ENCODE measurements at places on chromosomes 11 and 22.

DNA sequence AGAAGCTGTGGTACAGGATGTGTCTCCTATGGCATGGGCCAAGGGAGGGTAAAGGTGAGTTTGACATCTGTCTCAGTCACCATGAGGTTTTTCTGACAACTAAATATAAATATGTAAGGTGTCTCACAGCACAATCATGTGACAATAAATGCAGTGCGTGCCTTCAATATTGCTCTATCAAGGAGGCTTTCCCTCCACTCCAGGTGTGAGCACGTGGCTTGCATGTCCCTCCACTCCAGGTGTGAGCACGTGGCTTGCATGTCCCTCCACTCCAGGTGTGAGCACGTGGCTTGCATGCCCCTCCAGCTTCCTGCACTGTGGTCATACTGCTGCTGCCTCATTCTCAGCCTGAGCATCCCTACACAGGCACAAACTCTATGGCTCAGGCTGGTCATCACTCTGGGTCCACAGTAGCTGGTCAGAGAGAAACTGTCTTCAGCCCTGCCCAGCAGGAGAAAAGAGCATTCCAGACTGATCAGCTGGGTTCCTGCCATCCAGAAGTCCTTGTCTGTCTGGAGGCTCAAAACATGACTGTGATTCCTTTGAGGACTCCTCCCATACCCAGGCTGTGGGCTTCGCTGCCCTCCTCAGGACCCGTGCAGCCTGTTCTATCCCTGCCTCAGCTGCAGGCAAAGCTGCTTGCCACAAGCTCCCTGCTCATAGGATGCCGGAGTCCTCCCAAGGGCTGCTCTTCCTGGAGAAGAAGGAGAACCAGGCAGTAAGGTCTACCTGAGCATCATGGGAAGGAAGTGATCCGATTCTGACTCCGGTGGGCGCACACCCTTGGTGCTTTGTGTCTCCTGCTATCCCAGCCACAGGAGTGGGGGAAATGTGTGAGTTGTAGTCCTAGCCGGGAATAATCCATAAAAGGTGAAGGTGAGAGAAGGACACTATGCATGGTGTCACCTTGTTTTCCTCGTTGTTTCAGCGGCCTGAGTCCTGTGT, 33.4 kb upstream of the VPREB1 start:
- no peak for DNase-seq

GRCh38 chr11:114211444-114212121, 84.6 kb upstream of the NNMT start:
- no peak for DNase-seq

DNA sequence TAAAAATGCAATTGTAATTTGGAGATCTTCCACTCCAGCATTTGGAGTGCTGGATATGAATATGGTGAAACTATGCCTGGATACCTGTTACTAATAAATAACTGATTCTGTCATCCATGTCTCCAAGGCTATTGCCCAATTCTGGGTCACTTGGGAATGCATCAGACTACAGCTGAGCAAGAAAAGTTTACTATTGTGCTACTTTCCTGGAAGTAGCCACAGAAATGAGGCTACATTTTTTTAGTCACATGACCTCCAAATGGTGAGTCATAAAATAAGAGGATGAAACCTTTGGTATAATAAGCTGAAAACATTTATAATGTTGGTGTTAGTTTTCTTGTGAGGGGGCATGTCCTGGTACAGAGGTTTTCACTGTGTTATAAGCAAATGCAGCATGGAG, 44.4 kb downstream of the DCDC1 start:
- peak; percentile 47 for DNase-seq

- no peak for DNase-seq
These were observed 78.7 kb downstream of the SHANK2 start for GRCh38 chr11:71173709-71174108.

DNA sequence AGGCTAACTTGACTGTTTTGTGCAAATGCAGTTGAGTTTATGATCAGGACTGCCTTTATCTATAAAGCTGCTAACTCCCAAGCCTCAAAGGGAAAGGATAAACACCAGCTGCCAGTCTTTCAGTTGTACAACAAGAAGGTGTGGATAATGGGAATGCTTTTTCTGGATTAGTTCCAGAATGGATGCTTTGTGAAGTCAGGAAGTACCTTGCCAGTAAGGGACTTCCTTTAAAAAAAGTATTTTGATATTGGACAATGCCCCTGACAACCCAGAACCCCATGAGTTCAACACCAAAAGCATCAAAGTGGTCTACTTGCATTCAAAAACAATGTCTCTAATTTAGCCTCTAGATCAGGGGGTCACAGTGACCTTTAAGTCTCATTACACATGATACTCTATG, 32.0 kb downstream of the OR5A2 start:
- no peak for DNase-seq

GRCh38 chr22:50560034-50560433, 2.7 kb downstream of the SYCE3 start:
- DNase-seq: no peak

DNA sequence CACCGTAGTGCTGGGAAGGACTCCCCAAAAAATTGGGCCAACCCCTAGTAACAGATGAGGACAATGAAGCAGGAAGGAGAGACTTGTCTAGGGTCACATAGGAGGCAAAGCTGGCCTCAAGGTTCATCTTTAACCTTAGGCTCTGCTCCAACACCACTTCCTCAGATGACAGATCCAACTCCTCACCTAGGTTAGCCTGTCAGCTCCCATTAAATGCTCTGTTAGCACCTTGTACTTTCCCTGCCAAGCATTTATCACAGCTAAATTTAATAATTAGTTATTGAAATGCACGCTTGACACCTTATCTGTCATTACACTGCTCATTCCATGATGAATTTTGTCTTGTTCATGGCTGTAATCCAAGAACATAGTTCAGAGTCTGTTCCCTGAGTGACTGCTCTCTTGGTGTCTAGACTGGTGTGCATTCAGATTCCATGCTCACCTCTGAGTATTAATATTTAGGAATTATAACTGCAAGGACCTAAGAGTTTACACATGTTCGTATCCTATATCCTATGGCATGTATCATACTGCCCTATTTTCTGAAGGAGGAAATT, 18.6 kb downstream of the MAP6 start:
- no peak for DNase-seq

GRCh38 chr11:126878913-126879482, 121.6 kb downstream of the KIRREL3 start:
- no peak for DNase-seq

- peak; percentile 96 for DNase-seq
These were observed at the start of gene GRAMD1B for GRCh38 chr11:123429913-123430720. GRAMD1B (plus strand) TSS chr11:123430269; CDS start chr11:123430793, 524 bp downstream.

DNA sequence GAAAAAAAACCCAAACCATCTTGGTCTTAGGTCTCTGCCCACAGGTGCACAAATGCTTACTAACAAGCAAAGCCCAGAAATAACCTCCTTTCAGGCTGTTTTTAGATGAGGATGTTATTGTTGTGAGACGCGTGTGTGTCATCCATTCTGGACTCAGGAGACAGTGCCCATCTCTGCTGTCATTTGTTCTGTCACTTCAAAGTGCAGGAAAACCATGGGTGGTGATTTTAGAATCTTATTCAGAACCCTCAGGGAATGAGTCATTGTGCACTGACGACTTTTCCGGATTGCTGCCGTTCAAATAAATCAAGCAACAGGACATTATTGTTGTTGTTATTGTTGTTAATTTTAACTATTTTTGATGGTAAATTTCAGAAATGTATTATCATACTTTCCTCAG, 110.3 kb downstream of the LRRC32 start:
- peak; percentile 55 for DNase-seq

GRCh38 chr11:100353083-100353482, 334.0 kb upstream of the ARHGAP42 start:
- DNase-seq: no peak

DNA sequence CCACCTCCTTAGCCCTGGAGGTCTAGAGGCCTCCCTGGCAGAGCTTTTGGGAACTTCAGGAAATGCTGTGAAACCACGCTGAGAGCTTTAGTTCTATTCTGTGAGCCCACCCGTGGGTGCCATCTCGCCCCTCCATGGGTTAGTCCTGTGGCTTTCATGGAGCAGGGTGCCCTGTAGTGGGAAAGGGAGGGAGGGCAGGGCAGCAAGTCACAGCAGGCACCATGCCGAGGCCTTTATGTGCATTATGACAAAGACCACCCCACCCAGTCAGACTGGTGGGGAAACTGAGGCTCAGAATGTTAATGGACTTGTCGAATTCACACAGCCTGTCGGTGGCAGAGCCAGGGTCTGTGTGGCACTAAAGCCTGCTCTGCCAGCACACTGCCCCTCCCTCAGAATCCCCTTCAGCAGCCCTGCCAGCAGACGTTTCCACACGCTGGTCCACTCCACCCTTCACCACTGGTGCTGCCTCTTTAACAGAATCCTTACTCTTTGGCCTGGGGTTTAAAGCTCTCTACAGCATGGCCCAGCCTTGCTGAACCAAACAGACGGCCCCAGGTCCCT, 13.4 kb downstream of the TMPRSS13 start:
- DNase-seq: no peak

DNA sequence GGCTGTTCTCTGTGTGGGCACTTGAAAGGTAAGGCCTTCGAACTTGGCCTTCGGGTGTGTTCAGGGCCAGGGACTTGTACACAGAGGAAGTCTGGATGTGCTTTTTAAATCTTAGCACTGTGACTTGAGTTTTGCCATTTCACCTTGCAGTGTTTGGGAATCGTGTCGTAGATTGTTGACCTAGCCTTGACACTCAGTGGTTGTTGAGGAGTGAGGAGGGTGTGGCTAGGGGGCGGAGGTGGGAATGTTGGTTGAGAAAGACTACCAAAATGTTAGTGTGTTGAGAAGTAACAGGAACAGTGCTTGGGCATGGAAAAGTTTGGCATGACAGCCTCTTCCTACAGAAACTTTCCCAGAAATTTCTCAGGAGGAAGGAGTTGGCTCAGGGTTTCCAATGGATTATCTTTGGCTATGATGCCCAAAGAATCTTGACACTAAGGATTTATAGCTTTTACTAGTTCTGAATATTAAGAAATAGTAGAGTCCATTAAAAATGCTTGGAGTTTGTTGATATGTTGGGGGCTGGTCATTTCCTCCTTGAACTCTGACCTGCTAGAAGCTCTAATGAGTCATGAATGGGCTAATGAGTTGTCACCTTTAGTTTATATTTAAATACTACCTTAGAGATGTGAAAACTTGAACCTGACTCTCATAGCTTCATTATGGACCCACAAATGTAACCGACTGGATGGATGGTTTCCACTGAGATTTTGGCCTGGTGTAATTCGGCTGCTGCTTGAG, 40.6 kb downstream of the BARX2 start:
- no peak for DNase-seq

- no peak for DNase-seq
These were observed 11.1 kb downstream of the RAPSN start for GRCh38 chr11:47437746-47438418.

DNA sequence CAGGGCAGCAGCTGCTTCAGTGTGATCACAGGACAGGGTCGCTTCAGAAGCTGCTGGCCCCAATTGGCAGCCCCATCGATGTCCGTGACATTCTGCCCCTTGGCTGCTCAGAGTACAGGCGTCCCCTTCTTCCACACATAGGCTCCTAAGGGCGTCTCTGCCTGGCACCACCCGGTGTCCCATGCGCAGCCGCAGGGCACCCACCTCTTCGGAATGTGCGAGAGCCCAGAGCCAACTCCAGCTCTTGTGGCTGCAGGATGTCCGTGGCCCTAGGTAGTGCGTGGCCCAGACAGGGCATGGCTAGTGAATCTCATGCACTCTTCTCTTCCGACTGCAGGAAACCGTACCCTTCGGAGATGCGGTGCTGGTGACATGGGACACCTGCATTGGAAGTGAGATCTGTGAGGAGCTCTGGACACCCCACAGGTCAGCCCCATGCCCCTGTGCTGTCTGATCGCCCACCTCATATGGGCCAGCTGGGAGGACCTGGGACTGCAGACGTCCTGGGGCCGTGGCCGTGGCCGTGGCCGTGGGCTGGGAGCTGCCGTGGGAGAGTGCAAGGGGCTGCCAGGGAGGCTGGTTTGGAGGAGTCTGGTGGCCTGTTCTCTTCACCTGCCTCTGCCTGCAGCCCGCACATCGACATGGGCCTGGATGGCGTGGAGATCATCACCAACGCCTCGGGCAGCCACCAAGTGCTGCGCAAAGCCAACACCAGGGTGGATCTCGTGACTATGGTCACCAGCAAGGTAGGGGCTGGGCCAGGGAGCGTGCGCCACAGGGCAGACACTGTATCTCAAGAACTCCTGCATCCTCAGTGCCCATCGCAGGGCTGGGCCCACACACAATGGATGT, 20.2 kb downstream of the NADSYN1 start:
- no peak for DNase-seq

DNA sequence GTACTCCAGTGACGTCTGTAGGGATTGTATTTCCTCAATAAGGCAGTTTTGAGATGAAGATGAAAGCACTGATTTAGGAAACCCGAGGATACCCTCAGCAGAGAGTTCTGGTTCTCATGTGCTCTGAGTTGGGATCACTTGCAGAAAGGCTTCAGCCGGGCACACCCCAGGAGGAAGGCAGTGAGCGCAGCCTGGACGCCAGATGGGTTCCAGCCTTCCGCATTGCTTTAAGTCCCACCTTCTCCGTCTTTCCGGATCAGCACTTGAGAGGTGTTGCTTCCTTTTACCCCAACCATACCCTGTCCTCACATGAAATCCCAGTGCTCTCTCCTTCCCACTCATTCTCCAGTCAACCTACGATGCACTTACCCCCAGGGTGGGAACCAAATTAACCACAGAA, 239.5 kb upstream of the CADM1 start:
- no peak for DNase-seq

DNA sequence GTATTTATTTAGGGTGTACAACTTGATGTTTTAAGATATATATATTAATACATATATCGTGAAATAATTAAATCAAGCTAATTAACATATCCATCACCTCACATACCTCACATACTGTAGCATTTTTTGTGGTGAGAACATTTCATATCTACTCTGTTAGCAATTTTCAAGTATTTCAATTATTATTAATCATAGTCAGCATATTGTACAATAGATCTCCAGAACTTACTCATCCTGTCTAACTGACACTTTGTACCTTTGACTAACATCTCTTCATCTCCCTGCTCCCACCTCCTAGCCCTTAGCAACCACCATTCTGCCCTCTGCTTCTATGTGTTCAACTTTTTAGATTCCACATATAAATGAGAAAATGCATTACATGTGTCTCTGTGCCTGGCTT, 108.4 kb downstream of the BARX2 start:
- DNase-seq: no peak

DNA sequence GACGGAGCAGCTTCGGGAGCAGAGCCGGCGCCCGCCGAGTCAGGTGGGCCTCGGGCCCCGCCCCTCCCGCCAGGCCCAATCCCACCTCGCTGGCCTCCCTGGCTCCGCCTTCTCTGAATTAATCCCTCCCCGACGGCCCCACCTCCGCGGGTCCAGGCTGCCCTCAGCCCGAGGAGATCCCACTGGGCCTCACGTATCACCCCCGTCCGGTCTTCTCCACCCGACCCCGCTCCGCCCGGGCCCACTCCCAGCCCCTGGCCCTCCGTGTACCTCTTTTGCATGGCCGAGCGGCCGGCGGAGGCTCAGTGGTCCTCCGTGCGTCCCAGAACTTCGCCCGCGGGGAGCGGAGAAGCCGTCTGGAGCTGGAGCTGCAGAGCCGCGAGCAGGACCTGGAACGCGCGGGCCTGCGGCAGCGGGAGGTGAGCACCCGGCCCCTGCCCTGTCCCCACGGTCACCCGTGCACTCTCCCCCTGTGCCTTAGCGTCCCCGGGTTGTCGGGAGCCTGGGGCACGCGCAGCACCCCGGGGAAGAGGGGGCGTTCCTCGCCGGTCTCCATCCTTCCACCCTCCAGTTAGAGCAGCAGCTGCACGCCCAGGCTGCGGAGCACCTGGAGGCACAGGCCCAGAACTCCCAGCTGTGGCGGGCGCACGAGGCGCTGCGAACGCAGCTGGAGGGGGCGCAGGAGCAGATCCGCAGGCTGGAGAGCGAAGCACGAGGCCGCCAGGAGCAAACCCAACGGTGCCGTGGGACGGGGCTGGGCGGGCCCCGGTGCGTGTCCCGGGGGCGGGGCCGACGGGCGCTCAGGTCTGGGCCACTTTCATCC, 2.2 kb upstream of the CD151 start:
- peak; percentile 74 for DNase-seq
